ENCODE measurements at places on chromosomes 5 and 9. TPM values are rescaled to one million over a fixed set of nuclear protein-coding genes. Genes with fewer than 3 reads are reported as not detected.

Gene CMYA5
- 8.1 TPM for total RNA-seq

Gene DTWD2
- 6.3 TPM for total RNA-seq

Gene NOL6
- 37.2 TPM for total RNA-seq

Gene PHAX
- total RNA-seq = 51.3 TPM

Gene TRIM14
- 10.3 TPM for total RNA-seq

Gene ZDHHC11
- 1.7 TPM for total RNA-seq

Gene DDX4
- 0.21 TPM for total RNA-seq

Gene SPINK7
- total RNA-seq = not detected

Gene AQP7
- total RNA-seq = 51.6 TPM

Gene SPATA31C1
- total RNA-seq = not detected

Gene MYMK
- 8.3 TPM for total RNA-seq

DNA sequence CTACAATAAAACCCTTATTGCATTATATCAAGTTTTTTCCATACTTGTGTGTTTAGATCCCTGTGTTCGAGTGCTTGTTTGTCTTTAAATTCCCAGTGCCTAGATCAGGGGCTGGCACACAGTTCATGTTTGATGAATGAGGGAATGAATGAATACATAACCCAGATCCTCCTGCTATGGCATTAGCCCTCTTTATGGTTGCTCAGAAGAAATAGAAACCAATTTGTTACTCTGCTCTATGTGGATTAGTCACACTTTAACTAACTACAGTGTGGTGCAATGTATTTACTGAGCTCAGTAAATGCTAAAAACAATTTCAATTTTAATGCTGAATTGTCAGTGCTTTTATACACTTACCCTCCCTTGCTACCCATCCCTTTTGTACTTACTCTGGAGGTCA, 16.4 kb upstream of the GALNT10 start:
- H3K27ac ChIP-seq = no peak overlapping the region
- no peaks in the 10 kb centered on the region for H3K4me1 ChIP-seq
- no peak for DNase-seq
- no peaks in the 10 kb centered on the region for H3K36me3 ChIP-seq
- H3K4me3 ChIP-seq = no peak overlapping the region

- H3K27ac ChIP-seq = no peak overlapping the region
- H3K4me1 ChIP-seq = no peaks in the 10 kb centered on the region
- no peaks in the 10 kb centered on the region for H3K27me3 ChIP-seq
- H3K4me3 ChIP-seq = no peak overlapping the region
Measured at GRCh38 chr5:169350016-169350415, 49.1 kb upstream of the SLIT3 start.

DNA sequence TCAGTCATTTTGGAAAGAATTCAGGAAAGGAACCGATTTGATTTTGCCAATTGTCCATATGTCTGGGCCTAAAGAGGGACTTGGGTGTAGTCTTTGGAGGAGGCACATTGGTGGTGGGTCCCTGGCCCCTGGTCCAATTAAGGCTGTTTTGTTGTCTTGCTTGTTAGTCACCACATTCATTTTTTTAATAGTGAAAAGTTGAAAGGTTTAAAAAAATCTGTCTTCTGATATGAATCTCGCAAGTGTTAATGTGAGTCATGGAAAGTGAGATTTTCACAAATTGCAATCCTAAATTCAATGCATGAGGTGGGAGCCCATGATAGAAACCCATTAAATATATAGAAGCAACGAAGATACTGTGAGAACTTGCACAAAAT, 165.9 kb upstream of the OTULINL start:
- no peak overlapping the region for H3K27ac ChIP-seq
- DNase-seq = no peak
- no peaks in the 10 kb centered on the region for H3K36me3 ChIP-seq

DNA sequence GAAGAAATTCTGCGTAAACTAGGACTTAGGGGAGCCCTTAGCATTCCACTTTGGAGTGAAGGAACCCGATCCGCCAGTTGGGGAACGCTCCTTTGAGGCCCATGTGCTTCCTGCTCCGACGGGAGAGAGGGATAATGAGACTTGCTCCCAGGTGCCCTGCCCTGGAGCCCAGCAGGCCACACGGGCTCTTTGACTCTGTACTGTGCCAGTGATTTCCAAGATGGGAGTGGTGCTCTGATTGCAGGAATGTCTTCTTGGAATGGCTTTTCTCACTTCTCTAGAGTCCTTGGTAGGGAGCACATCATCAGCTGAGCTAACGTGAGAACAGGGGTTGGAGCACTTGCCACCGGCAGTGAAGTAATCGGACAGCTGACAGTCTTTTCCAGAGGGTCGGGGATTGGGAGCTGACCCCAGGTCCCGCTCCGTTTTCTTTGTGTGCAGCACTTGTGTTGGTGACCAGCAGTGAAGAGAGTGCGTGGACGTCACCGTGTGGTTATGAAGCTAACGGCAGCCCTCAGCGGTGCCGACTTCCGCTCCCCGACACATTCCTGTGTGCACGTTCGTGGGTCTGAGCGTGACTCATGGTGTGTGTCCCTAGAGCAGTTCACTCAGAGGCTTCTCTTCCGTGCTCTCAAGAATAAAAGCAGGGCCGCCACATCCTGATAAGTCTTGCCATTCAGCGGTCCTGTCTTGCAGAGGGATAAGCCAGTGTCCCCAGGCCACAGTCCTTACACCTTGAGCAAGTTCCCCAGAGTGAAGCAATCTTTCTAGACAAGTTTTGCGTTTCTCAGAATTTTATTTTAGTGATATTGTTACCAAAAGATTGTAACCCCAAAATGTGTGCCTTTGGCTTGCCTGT, 25.6 kb downstream of the ABL1 start:
- peak; percentile 82 for DNase-seq
- no peaks in the 10 kb centered on the region for H3K36me3 ChIP-seq
- H3K4me1 ChIP-seq = peaks cover 8% of the 10 kb centered on the region
- no peaks in the 10 kb centered on the region for H3K27me3 ChIP-seq
- H3K4me3 ChIP-seq = no peak overlapping the region

DNA sequence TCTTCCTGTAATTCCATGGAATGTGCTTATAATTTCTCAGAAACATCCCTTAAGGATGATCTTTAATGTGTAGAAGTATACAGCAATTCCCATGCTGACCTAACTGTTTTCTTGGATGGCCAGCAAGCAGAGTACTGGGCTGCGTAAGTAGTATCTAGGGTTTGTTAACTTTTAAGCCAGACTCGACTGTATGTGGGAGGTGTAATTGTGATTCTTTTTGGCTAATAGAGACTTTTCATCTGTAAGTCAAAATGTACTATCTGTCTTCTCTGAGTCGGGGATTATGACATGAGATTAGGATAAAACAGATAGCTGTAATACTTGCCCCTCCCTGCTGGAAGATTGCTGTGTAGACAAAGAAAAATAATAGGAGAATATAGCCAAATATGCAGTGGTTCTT, 169.3 kb downstream of the SGCD start:
- no peaks in the 10 kb centered on the region for H3K4me1 ChIP-seq
- no peaks in the 10 kb centered on the region for H3K27me3 ChIP-seq
- no peaks in the 10 kb centered on the region for H3K36me3 ChIP-seq
- H3K27ac ChIP-seq = no peak overlapping the region
- no peak for DNase-seq

GRCh38 chr9:78674874-78675273, 377.9 kb downstream of the PSAT1 start:
- no peaks in the 10 kb centered on the region for H3K4me1 ChIP-seq
- no peak overlapping the region for H3K4me3 ChIP-seq
- no peak overlapping the region for H3K27ac ChIP-seq
- DNase-seq = no peak
- H3K36me3 ChIP-seq = no peaks in the 10 kb centered on the region

- no peak for DNase-seq
- H3K4me1 ChIP-seq = no peaks in the 10 kb centered on the region
- H3K27ac ChIP-seq = no peak overlapping the region
Measured at GRCh38 chr5:95448789-95449188, 57.6 kb downstream of the FAM81B start.

DNA sequence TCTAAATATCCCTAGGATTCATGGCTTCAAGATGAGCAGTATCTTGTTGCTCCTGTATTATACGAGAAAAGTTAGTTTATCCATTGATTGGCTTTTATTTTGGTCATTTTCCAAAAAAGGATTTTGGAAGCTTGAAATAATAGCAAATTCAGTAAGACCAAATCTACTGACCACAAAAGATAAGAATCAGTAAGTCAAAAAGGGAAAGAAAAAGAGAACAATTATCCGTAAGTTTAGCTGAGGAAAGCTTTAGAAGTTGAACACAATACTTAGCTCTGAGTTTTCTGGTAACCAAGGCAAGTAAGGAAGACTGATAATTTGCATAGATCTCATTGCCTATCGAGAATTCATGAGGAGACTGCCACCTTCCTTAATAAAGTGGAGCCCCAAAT, 9.1 kb downstream of the TGFBR1 start:
- no peaks in the 10 kb centered on the region for H3K27me3 ChIP-seq
- no peak overlapping the region for H3K4me3 ChIP-seq
- no peaks in the 10 kb centered on the region for H3K36me3 ChIP-seq

DNA sequence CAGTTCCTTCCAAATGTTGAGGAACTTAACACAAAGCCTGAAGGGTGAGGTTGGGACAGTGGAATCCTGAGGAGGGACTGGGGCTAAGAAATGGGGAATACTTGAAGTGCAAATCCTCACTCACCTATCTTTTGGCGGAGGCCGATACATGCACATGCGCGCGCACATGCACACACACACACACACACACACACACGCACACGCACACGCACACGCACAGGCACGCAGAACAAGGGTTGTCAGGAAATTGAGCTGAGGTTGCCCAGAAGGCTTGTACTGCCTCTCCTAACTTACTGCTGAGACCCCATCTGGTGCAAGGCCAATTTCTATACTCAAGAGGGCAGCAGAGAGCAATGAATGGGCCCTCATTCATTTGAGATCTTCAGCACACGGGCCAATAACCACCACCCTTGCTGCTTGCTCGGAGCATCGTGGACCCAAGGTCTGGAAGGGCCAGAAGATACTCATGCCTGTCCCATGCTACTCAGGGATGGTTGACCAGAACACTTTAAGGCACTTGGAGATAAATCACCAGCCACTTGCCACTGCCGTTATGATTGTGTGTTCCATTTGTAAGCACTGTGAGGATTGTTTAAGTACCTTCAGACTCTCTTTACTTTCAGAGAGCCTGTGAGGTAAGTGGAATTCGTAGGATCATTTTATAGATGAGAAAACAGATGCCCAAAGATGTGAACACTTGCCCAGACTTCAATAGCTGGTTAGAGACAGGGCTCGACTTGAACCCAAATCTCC, 21.5 kb downstream of the BTF3 start:
- no peak overlapping the region for H3K27ac ChIP-seq
- no peaks in the 10 kb centered on the region for H3K36me3 ChIP-seq
- no peaks in the 10 kb centered on the region for H3K4me1 ChIP-seq
- H3K27me3 ChIP-seq = no peaks in the 10 kb centered on the region

GRCh38 chr5:147821766-147822165, 9.7 kb downstream of the SPINK1 start:
- DNase-seq = no peak
- H3K36me3 ChIP-seq = no peaks in the 10 kb centered on the region
- H3K27me3 ChIP-seq = no peaks in the 10 kb centered on the region
- no peak overlapping the region for H3K4me3 ChIP-seq
- H3K27ac ChIP-seq = no peak overlapping the region

- H3K27me3 ChIP-seq = no peaks in the 10 kb centered on the region
- no peak overlapping the region for H3K4me3 ChIP-seq
- no peaks in the 10 kb centered on the region for H3K4me1 ChIP-seq
- H3K36me3 ChIP-seq = no peaks in the 10 kb centered on the region
Measured at GRCh38 chr9:90102292-90102901, 497.6 kb downstream of the GADD45G start.

- H3K27me3 ChIP-seq = no peaks in the 10 kb centered on the region
- no peaks in the 10 kb centered on the region for H3K36me3 ChIP-seq
- H3K4me3 ChIP-seq = no peak overlapping the region
Measured at GRCh38 chr9:99345942-99346341, 123.9 kb downstream of the SEC61B start.

GRCh38 chr9:131080589-131080988, 15.7 kb upstream of the AIF1L start:
- no peaks in the 10 kb centered on the region for H3K36me3 ChIP-seq
- H3K27me3 ChIP-seq = no peaks in the 10 kb centered on the region
- no peaks in the 10 kb centered on the region for H3K4me1 ChIP-seq
- no peak for DNase-seq

DNA sequence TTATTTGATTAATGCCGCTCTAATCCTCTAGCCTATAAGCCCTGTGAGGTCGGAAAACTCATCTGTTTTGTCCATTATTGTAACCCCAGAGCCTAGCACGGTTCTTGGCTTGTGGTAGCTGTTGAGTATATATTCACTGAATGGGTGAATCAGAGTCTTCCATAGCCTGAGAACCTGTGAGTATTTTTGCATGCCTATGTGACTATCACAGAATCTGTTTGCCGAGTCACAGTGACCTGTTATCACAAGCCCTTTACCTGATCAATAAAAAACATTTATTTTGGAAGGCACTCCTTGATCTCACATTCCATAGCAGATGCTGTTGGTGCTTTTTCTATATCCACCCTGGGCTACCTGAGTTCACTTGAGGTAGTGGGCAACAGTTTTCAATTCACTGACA, 125.0 kb upstream of the STC2 start:
- H3K4me3 ChIP-seq = no peak overlapping the region
- no peaks in the 10 kb centered on the region for H3K36me3 ChIP-seq
- no peak overlapping the region for H3K27ac ChIP-seq
- H3K27me3 ChIP-seq = no peaks in the 10 kb centered on the region
- no peaks in the 10 kb centered on the region for H3K4me1 ChIP-seq
- DNase-seq = no peak

DNA sequence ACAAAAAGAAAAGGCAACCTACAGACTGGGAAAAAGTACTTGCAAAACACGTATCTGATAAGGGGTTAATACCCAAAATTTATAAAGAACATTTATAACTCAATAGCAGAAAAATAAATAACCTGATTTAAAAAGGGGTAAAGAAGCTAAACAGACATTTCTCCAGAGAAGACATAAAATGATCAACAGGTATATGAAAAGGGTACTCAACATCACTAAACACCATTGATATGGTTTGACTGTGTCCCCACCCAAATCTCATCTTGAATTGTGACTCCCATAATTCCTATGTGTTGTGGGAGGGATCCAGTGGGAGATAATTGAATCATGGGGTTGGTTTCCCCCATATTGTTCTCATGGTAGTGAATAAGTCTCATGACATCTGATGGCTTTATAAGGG, 27.1 kb upstream of the LIFR start:
- H3K36me3 ChIP-seq = no peaks in the 10 kb centered on the region
- H3K4me3 ChIP-seq = no peak overlapping the region
- DNase-seq = no peak
- H3K27ac ChIP-seq = no peak overlapping the region
- no peaks in the 10 kb centered on the region for H3K27me3 ChIP-seq

- H3K4me1 ChIP-seq = no peaks in the 10 kb centered on the region
- H3K27me3 ChIP-seq = no peaks in the 10 kb centered on the region
- H3K4me3 ChIP-seq = no peak overlapping the region
- H3K27ac ChIP-seq = peak overlapping the region; percentile 66
Measured at GRCh38 chr9:121773954-121774714, 122.7 kb downstream of the DAB2IP start.

Measured in tibial nerve (tissue), 4 donors.